ENCODE measurements at places on chromosomes 4 and X.

- no peak for DNase-seq
Measured at GRCh38 chr4:168919706-168920324, 90.2 kb downstream of the CBR4 start.

- DNase-seq = no peak
Measured at GRCh38 chrX:70436343-70436742, 8.3 kb upstream of the DLG3 start.

DNA sequence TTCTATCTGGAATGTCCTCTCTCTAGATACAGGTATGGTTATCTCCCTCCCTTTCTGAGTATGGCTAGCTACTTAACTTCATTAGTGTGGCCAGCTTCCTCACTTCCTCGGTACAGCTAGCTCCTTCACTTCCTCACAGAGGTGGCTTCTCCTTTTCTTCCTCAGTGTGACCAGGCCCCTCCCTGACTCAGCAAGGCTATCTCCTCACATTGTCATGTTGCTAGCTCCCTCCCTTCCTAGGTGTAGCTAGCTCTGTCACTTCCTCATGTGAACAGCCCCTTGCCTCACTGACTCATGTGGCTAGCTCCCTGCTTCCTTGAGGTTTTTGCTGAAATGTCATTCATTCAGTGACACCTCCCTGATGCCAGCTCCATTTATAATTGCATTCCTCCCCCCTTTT is 67.3 kb upstream of the DDIT4L start:
- no peak for DNase-seq

- DNase-seq = no peak
Measured at GRCh38 chrX:123330229-123330942, 146.3 kb downstream of the GRIA3 start.

GRCh38 chr4:16598597-16599206 is 299.7 kb downstream of the LDB2 start:
- no peak for DNase-seq

- DNase-seq = no peak
Measured at GRCh38 chr4:77084019-77084639, 8.3 kb upstream of the CCNI start.

DNA sequence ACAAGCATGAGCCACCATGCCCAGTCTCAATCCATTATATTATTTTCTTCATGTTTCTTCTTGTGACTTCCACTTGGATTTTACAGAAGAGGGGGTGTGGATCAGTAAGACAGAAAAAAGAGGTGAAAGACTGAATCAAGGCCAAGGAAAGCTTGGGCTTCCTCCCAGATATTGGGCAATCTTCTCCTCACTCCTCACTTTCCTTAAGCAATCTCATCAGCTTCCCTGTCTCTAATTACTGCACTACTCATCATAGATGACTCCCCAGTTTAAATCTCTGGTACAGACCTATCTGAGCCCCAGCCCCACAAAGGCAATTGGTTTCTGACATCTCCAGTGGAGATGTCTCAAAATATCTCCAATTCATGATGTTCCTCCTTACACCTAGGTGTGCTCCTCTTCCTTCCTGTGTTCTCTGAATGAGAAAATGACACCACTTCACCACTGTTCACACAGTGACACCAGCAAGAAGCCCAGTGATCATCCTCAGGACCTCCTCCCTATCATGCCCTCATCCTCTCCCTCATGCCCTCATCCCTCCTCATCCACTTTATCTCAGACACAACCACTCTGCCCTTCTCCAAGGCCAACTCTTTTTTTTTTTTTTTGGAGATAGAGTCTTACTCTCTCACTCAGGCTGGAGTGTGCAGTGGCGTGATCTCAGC is 44.8 kb upstream of the HERC6 start:
- DNase-seq = no peak

- no peak for DNase-seq
Measured at GRCh38 chr4:150140774-150141400, 62.6 kb downstream of the DCLK2 start.

DNA sequence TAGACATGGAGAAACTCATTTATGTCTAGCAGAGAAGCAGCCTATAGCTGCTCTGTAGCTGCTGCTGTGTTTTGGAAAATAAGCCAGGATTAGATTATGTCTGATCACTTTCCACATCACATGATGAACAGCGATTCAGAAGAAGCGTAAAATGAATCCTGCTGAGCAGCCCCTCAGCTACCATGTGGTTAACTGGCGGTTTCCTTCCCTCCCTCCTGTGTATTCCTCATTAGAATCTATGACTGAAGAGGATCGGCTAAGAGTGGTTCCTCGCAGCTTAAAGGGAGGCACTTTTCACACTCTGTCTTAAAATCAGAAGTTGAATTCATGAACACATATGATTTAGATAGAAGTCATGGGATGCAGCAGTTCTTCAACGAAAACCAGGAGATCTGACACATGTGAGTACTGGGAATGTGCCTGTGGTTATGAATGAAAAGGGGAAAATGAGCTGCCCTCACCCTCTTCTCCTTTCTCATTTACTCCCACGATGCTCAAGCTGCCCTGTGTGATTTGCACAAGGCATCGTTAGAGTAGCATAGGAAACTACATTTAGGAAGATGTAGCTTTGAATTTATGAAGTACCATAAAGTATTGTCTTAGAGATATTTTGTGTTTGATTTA is at the start of gene PPEF1:
Gene PPEF1 (plus strand): TSS at position 220 of the 624 bp plus-strand sequence. CDS start 136 bp downstream, at position 356.
- DNase-seq = no peak

DNA sequence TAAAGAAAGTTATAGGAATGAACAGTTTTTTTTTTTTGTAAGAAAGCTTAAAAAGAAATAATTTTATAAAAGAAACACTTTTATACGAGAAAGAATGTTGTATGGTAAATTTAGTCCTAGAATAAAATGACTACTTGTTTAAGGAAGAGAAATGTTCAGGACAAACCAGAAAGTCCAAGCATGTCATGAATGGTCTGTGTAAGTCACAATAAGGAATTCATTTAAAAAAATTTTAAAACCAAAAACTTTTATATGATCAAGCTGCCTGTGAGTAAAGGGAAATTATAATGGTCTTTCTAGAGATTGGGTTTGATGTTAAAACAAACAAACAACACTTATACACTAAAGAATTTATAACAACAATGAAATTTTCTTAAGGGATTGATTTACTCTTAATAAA is 858.9 kb upstream of the PCDH7 start:
- DNase-seq = no peak

DNA sequence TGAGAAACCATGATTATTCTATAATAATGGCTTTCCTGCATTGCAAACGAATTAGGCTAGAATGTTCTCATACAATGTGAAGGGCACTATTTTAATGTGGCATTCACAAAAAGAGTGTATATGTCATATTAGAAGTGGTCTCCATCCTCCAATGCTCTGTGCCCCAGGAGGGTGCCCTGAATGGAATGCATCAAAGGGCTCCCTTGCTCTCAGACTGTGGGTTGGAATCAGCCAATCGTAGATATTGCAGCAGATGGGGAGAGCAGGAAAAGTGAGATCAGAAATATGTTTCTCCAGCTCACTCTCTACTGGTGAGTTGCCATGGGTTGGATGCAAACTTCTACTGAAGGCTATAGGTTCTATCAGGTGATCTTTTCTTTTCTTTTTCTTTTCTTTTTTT is 11.9 kb upstream of the NSUN7 start:
- DNase-seq = no peak

DNA sequence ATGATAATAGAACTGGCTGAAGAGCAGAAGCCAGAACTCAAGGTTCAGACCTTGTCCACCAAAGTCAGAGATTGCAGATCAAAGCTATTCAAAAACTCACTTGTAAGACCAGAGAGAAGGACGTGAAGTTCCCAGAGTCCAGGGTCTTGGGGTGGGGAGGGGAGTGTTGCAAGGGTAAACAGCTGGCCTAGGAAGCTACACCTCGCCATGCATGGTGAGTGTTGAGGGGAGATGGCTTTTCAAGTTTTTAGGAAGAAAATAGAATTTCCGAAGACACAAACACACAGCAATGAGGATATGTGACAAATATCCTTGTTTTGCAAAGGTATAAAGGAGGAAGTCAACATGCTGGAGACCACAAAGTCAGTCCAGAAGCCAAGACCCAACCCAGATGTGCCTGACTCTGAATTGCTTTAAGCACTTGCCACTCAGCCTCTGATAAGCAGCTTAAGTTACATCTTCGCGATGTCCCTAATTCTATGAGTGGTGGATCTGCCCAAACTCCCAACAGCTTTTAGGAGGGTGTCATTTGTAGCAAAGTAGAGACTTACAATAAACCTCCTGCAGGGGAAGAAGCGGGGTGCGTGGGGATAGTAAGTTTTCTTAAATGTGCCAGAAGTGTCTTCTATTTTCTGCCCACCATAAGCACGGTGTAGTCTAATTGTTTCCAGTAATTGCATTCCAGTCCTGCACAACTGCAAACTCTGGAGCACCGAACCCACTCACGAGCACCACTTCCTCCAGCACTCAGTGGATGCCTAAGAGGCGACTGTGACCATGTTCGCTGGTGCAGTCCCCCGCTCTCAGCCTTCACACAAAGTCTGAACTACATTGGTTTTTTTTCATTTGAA is 26.5 kb downstream of the HAND2 start:
- no peak for DNase-seq

GRCh38 chr4:6324999-6325787 is 55.5 kb downstream of the WFS1 start:
- DNase-seq = no peak

DNA sequence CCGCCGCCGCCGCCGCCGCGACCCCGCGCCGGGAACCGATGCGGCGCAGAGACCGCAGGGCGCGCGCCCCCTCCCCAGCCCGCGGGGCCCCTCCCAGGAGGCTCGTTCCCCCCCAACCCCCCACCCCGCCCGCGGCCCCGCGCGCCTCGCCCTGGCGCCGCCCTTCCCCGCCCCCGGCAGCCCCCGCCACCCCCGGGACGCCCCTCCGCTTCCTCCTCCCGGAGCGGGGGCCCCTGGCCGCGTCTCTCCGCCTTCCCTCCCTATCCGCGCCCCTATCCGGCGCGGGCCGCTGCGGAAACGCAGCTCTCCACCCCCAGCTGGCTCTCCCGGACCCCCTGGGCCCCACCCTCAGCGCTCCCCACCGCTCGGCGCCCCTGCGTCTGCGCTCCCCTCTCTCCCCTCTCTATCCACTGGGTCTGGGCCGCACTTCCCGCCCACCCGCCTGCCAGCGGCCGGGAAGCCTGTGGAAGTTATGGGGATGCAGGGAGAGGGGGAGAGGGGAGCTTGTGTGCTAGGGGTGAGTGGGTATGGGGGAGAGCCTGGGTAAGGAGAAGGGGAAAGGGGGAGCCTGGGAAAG is at the start of gene TMEM271:
Gene TMEM271 (minus strand): TSS at position 51 of the 577 bp plus-strand sequence. CDS start 233 bp downstream, outside the sequence.
- DNase-seq = no peak

DNA sequence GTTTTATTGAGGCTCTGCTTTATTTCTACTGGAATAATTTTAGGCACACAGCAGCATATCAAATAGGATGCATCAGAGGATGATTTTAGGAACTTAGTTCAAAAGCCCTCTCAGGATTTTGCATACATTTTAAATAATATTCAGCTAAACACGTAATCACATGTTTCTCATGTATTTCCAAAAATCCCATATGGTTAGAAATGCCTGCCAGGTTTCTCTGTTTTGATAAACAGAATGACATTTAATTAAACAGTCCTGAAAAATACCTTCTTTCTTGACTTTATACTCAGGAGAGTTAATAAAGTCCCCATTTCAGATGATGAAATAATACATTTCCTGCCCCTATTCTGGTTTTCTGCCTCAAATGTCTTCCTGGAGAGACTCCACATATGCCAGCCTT is 86.5 kb upstream of the AMELX start:
- DNase-seq = no peak

DNA sequence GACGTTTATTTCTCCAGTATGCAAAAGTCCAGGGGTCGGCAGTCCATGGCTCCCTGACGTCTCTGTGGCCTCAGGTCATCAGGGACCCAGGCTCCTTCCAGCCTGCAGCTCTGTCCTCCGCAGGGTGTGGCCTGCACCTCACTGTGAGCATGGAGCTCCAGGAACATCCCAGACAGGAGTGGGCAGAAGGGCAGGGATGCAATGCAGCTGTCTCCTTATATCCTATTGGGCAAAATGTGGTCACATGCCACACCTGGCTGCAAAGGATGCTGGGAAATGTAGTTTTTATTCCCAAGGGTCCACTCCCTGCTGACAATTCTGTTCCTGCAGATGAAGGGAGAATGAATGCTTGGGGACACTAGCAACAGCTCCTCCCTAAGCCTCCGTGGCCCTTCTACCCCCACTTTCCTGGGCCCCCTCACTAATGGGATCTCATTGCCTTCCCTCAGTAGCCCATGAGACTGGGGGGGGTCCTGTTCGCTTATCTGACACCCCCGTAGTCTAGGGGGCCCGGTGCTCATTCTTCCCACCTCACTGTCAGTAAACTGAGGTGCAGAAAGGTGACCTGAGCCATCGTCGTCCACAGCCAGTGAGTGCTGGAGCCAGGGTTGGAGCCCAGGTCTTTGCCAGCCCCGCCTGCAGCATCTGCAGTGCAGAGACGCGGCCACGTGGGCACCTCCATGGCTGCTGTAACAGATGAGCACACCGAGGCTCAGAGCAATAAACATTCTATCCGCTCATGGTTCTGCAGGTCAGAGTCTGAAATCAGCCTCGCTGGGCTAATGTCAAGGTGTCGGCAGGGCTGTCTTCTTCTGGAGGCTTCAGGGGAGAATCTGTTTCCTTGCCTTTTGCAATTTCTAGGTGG is 5.9 kb upstream of the GRPEL1 start:
- DNase-seq = no peak

DNA sequence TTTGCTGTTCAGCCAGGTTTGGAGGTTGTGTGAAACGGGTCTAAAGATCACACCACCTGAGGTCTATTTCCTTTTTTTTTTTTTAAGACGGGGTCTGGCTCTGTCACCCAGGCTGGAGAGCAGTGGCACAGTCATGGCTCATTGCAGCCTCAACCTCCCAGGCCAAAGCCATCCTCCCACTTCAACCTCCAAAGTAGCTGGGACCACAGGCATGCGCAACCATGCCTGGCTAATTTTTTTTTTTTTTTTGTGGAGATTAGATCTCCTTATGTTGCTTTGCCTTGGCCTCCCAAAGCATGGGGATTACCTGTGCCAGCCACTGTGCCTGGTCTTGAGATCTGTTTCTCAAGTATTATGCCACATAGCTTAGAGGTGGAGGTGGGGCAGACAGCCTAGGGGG is 49.2 kb upstream of the ELOVL6 start:
- DNase-seq = no peak

GRCh38 chr4:185210102-185210981 is 944 bp downstream of the SNX25 start:
- DNase-seq = peak; percentile 26

DNA sequence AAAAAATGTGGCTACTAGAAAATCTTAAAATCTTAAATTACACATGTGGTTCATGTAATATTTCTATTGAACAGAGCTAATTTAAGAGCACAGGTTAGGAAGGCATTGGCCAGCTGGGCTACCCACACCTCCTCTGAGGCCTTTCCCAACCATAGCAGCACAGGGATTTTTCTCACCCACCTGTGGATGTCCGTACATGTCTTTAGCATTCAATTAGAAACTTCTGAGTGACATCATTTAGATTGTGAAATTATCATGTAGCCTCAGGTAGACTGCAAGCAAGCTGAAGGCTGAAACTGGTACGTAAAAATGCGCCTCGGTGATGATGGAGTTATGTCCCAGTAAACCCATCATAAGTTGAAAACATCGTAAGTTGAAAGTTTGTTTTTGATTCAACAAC is 31.2 kb downstream of the SCARB2 start:
- DNase-seq = no peak

DNA sequence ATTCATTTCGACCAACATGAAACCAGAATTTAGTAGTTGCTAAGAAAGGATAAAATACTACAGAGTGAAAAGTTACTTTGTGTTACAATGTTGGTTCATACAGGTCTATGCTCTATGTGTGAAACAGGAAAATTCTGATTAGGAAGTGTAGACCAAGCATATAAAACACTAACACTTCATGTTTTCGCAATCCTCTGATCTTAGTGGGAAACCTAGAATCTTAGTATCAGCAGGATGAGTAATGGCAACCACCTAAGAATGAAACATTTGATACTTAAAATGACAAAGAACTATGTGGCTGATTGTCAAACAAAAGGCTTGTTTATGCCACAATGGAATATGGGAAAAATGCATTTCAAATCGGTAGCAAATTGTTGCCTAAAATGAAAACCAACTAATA is 116.1 kb downstream of the AMMECR1 start:
- no peak for DNase-seq
